ENCODE measurements at places on chromosomes 16 and 17.

DNA sequence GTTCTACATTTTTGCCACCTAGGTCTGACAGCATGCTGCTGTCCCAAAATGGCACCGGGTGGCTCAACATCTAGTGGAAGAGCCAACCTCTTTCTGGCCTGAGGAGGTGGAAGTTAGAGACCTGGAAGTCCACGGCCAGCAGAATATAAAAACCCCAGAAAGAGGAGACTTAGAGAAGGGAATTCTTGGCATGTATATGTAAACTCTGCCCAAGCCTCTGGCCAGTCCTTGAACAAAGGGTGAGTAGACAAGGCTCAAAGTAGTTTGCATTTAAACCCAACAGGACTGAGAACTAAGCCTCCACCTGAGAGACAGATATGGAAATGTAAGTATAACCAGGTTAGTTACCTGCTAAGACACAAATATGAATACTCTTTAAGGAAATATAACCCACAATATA, 210.3 kb downstream of the GRIN2A start:
- no peak for DNase-seq

DNA sequence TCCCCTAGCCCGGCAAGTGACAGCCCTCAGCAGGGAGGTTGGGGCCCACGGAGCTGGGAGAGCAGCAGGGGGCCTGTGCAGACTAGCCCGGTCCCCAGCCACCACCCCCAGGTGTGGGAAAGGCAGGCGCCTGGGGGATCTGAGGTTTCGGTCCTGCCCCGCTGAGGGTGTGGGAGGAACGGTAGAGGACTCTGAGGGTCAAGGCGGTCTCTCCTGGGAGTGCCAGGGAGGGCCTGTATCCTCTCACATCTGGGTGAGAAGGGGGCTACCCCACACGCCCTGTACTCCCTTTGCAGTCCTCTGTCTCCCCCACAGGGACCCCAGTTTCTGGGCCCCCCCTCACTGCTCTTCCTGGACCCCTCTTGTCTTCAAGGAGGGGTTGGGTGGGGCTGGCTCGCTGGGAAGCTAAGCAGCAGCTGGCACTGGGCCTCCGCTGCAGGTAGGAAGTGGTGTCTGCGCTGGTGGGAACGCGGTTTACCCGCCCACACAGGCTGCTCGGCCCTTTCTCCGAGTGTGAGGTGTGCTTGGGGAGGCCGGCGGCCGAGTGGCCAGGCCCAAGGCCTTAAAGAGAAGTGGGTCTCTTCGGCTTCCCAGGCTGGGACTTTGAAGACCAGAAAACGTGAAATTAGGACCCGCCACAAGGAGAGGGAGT, 15.4 kb downstream of the CD7 start:
- DNase-seq = no peak

- DNase-seq = peak; percentile 86
These were observed 225.1 kb upstream of the CA10 start for GRCh38 chr17:52383493-52384100.

DNA sequence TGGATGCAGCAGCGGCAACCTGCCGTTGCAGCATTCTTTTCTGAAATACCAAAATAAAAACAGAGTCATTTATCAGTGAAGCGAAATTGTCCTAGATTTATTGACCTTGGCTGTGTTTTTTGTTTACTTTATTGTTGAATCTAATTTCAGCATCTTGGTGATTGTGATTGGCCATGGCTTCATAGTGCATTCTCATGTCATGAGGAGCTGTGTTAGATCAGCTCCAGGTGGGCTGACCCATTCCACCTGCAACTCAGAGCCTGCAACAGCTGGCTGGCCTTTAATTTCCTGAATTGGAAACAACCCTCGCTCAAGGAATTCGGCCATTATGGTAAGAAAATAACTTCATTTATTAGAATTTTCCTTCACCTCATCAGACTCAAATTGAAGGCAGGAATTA, 16.4 kb downstream of the KRT24 start:
- no peak for DNase-seq

- DNase-seq = no peak
These were observed at the start of gene CMTM2 for GRCh38 chr16:66578651-66579531. Gene CMTM2 (plus strand): TSS chr16:66579463. CDS start chr16:66579608, 145 bp downstream.
